ENCODE measurements at places on chromosomes 2 and 18.

- no peak for DNase-seq
These were observed 159.2 kb downstream of the RIT2 start for GRCh38 chr18:42956287-42956686.

DNA sequence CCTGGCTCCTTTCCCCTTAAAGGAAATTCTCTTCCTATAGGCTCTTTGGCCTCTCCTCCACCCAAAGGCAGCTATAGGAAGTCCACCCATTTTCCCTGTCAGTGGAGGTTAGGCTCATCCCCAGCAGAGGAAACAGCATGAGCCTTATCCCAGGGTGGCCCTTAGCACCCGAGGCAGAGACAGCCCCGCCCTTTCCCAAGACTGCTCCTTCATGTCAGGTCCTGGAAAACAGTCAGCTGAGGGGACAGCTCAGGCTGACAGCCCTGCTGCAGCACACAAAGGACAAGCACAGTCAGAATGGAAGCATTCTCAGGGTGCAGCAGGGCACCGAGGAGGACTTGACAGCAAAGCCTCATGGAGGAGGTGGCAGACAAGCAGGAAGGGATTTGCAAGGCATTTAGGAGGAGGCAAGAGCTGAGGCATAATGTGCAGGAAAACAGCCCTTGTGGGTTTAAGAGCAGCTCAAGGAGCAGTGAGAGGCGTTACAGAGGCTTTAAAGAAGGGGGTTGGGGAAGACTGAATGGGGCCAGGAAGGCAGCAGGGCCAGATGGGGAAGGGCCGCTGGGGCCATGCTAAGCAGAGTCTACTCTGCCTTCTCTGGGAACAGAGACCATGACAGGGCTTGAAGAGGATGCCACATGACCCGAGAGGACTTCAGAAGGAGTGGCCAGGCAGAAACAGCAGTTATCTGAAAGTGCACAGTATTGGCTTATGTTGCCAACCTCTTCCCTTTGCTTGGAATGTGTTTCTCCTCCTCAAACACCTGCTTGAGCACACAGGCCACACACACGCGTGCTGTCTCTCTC is 216.6 kb downstream of the SH3BP4 start:
- DNase-seq = no peak

- no peak for DNase-seq
These were observed 19.3 kb upstream of the DSG2 start for GRCh38 chr18:31478688-31479087.

- no peak for DNase-seq
These were observed 52.8 kb upstream of the ITGB6 start for GRCh38 chr2:160252900-160253299.

GRCh38 chr18:58562146-58562998 is 66.5 kb downstream of the ALPK2 start:
- no peak for DNase-seq

GRCh38 chr2:107025869-107026380 is 140.0 kb upstream of the ST6GAL2 start:
- no peak for DNase-seq

DNA sequence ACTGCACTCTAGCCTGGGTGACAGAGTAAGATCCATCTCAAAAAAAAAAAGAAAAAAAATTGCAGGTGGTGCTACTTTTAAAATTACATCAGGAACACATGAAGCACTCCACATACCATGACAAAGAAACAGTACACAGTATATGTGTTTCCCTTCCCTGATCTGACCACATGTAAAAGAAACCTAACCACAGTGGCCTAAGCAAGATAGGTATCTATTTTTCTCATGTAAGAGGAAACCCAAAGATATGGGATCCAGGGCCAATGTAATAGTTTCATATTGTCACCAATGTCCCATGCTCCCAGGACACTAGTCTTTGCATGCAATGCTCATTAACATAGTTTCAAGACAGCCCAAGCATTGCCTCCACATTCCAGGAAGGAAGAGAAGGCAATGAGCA is 99.9 kb downstream of the DYM start:
- DNase-seq = no peak

DNA sequence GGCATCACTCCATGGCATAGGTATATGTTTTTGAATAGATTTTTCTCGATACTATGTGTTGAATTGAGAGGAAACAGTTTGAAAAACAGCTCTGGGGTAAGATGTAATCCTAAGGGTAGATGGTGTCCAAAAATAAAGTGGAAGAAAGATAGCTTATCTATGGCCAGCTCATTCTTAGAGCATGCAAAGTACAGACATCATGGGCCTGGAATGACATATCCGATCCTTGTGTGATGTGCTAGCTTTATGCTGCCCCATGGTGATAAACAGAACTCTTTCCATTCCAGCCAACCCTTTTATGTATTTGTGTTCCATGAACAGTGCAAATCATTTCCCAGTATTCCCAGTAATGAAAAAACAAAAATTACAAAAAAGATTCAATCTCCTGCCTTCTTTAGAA is 390.2 kb upstream of the NXPH2 start:
- DNase-seq = no peak

GRCh38 chr18:46073474-46074331 is 1.6 kb upstream of the PSTPIP2 start:
- DNase-seq = peak; percentile 72

DNA sequence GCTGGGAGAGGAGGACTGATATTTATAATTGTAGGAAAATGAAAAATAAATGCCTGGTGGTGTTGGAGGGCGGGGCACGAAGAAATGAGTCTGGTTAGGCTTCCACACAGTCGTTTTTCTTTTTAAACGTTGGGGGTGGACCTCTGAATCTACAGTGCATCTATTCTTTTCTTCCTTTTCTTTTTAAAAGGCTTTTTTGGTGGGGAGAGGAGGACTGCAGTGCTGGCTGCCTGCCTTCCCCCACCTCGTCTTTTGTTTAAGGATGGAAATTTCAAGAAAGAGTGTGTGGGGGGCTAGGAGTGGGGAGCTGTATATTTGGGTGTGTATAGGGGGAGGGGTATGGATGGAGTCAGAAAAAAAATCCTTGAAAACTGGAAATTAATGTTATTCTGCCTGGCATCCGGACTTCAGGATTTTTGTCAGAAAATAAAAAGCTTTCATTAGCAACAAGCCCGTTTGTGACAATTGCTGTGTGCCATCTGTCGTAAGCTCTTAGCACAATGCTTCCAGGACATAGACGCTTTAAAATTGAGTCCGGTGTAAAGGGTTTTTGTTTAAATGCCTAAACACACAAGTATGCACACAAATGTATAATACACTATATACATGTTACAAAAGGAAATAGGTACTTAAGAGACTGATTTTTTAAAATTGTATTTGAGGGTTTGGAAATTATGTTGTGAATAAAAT is 1.1 kb downstream of the MAP2 start:
- no peak for DNase-seq

GRCh38 chr2:125471963-125472362 is 1184.0 kb upstream of the GYPC start:
- DNase-seq = peak; percentile 34

GRCh38 chr2:219459460-219460311 is 25.0 kb downstream of the SPEG start:
- peak; percentile 73 for DNase-seq

DNA sequence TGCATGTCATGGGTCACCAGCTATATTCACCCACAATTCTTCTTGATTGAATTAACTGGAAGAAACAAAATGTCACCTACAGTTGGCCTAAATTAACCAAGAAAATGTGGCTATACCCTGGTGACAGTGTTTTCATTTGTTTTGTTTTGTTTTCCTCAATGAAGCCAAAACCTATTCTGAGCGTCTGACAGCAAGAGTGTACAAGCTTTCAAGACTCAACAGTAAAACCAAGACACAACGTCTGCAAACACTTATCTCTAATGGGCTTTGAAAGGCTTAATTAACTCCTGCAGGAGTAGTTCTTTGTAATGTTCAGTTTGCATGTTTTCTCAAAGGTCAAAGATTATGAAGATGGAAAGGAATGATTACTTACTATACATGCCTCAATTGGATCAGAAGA is 827.6 kb upstream of the KLHL29 start:
- no peak for DNase-seq

- peak; percentile 16 for DNase-seq
These were observed 257.0 kb upstream of the GYPC start for GRCh38 chr2:126399001-126399400.

GRCh38 chr2:28427741-28428415 is 35.2 kb downstream of the FOSL2 start:
- no peak for DNase-seq

- peak; percentile 50 for DNase-seq
These were observed 1.3 kb downstream of the TANC1 start for GRCh38 chr2:158969715-158970240.

DNA sequence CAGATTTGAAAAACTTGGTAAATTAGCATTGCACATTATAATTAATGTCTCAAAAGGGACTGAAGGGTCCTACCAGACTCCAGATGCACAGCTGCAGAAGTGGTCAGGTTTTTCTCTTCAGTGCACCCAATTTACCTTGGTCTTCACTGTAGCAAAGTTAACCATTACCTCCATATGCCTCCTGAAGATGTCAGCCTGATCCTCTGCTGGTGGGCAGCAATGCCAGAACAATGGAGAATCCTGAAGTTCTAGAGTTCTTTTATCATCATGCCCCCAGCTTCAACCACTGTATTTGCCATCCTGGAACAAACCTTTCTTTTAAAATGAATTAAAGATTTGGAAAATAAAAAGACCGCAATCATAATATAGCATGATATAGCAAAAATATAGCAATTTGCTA is 1774.8 kb upstream of the CELF4 start:
- DNase-seq = no peak

DNA sequence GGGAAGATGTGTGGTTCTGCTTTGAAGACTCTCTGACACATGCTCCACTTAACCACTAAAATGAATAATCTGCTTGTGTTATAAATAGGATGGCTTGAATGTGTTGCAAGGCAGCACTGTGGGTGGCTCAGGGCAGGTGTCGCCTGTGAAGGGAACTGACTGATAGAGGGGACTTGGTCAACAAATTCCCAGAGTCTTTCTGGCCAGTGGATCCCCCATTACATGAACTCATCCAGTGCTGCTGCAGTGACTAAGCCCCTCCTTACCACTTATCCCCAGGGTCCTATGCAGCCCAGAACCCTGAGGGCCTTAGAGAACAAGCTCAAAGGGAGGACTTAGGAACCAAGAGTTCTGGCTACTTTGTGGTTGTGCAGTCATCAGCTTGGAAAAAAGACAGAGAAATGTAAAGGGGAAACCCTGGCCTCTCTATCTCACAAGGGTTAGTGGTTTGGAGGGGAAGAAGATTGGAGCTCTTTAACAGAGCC is 226.2 kb upstream of the TNP1 start:
- no peak for DNase-seq

DNA sequence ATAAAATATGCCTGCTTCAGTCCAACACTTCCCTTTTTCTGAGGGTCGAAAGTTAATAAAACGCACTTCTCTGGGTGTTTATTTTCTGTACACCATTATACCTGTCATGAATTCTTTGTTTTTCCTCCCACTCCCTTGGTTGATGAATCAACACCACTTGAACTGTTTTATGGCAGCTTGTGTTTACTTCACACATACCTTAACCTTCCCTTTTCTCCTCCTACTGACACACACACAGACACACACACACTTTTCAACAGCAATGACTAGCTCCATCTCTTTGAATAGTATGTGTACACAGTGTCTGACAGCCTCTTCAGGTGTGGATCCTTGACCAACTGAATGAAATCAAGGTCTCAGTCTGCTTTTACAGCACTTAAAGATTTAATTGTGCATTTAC is 91.3 kb downstream of the SATB2 start:
- DNase-seq = peak; percentile 57

DNA sequence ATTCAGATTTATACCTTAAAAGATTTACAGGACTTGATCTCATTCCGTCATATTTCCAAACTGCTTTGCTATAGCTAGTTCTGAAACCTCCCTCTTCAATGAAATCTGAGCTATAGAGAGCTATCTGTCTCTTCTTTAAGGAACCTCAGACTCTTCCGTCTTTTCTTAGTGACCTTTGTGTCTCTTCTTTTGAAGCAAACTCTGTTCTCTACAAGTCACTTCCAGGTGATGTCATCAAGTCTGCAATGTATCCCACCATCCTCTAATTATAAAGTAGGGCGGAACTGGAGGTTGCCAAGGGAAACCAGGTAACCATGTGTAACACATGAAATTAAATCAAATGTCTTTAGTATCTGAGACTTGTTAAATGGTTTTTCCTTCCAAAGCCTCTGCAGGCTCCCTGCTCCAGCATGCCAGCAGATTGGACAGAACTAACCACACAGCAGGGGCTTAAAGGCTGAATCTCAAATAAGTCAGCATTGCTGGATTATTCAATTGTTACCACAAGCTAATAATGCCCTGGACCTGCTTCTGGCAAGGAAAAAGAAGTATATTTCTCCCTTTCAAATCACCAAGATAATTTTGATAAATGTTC is 41.2 kb upstream of the PEX13 start:
- DNase-seq = no peak

GRCh38 chr18:56062931-56063330 is 474.9 kb upstream of the TCF4 start:
- DNase-seq = no peak

GRCh38 chr2:175062787-175063585 is 57.8 kb upstream of the CHN1 start:
- no peak for DNase-seq

DNA sequence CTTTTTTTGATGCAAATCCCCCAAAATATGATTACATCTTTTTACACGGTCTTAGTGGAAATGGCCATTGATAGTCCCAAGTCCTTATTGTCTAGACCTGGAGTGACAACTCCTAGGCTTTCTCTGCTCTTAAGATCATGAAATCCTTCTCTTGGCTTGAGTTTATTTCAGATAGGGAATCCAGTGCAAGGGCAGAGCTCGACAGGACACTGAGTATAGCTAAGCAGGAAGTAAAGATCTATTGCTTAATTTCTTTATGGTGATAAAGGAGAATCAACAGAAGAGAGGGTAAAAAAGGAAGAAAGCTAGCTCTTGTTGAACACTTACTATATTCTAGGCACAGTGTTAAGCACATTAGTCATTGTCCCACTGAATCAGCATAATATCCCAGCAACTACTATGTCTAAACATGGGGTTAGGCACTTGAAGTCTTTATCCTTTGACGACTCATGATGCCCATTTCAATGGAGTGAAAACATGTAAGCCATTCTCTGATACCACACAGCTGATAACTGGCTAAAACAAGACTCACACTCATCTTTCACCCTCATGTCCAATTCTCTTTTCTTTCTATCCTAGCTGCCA is 74.1 kb upstream of the LRATD1 start:
- no peak for DNase-seq

- no peak for DNase-seq
These were observed 79.0 kb upstream of the ID2 start for GRCh38 chr2:8602809-8603208.

GRCh38 chr2:217045700-217046475 is 186.0 kb upstream of the TNP1 start:
- no peak for DNase-seq

GRCh38 chr2:238237431-238238135 is 2.3 kb downstream of the HES6 start:
- DNase-seq = no peak

DNA sequence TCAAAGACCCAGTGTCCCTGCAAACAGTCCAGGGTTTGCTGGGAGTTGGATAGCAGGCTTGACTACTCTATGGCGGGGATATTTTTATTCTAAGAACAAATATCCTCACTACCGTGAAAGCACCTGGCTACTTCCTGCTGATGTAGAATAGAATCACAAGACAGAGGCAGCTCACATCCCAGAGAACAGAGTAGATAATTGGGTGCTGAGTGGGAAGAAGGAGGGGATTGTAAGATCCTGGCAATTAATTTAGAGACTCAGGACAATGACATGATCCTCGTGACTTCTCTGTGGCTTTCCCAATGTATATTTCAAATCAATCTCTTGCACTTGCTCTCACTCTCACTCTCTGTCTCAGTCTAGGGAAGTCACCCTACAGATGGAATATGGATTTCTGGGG is 341.9 kb upstream of the DCC start:
- no peak for DNase-seq

Measured in Caco-2 (cell line).